ENCODE measurements at places on chromosomes 7 and 10. TPM values are rescaled to one million over a fixed set of nuclear protein-coding genes. Genes with fewer than 3 reads are reported as not detected.
A peak's percentile ranks its signal among the peaks of the same experiment; 100 is the strongest.

DNA sequence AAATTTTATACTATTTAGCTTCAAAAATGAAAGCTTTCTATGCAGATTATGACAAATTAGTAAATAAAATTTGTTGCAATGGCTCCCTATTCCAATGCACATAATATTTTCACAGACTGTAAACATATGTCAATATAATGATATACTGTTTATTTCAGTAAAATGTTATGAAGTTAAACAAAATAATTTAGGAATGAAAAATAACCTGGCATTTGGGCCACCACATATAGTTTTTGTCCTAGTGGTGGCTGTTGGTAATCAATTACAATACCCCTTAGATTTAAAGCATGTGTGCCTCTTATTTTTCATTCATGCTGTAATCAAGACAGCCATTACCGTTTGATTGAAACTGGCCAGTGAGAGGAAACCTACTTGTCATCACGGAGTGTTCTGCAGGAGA lies 928.5 kb upstream of the KCND2 start:
- no peak for DNase-seq

DNA sequence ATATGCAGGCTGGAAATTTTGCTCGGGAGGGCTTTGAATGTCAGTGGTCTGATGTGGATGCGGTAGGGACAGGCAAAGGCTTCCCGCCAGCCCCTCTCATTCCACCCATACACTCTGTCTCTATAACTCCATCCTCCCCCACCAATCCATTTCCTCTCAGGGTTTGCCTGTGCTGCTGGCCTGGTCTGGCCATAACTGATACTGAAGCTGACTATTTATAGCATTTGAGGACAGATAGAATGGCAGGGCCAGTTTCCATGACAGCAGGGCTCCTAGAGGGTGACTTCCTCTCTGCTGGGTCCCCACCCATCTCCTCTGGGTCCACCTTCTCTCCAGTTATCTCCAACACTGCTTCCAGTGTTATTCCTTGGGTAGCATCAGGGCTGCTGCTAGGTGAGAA lies 6.6 kb upstream of the PDLIM1 start:
- DNase-seq: no peak

DNA sequence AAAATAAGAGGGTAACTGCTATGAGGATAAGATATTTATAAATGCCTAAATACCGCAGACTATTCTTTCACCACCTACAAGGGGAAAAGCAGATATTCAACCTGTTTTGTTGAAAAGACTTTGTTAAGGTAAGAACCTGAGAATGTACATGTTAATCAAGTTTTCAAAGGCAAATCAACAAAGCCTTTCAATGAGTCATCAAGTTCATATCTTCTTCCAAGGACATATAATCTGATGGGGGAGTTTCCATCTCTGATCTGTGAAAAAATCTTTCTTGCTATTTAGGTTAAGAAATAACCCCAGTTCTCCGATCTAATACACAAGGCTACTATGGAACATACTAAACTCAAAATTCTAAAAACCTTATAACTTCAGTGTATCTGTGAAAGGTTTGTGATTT lies 40.0 kb upstream of the ANLN start:
- DNase-seq: no peak

DNA sequence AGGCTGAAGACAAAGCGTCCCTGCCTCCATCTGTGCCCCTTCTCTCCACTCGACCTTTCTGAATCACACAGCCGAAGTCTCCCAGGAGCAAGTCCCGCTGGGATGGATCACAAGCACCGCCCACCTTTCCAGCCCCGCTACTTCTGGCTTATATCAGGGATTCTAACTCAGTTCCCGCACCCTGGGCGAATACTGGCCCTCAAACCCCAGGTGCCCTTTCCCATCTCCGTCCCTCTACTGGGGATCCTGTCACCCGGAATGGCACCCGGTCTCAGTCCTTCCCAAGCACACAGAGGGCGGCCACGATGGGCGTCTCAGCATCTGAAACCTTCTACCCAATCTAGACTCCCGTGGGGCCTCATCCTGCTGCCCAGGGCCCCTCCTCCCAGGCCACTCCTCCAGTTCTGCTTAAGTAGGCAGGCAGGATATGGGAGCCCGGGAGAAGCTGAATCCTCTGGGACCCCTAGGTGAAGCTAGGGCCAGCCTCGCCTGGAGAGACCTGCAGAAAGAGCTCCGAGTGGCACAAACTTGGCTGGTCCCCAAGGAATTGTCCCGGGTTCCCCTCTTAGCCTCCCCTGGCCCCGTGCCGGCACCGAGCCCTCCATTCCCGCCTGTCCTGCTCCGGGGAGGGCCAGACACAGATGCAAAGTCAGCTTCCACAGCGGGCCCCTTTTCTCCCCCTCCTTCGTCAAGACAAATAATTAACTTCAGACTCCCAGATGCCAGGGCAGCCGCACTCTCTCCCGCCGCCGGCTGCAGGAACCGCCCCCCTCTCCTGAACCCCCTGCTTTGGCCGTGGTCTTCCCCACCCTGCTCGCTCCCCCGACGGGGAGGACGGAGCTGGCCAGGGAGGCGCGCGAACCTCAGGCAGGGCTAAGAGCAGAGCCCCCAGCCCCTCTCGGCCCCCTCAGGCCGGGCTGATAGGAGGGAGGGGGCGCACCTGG lies 612 bp downstream of the KCP start:
- DNase-seq: no peak

GRCh38 chr10:48575901-48576300 lies 29.0 kb downstream of the ARHGAP22 start:
- DNase-seq: no peak

- no peak for DNase-seq
Measured at GRCh38 chr10:73881221-73881919, 7.0 kb upstream of the CAMK2G start.

DNA sequence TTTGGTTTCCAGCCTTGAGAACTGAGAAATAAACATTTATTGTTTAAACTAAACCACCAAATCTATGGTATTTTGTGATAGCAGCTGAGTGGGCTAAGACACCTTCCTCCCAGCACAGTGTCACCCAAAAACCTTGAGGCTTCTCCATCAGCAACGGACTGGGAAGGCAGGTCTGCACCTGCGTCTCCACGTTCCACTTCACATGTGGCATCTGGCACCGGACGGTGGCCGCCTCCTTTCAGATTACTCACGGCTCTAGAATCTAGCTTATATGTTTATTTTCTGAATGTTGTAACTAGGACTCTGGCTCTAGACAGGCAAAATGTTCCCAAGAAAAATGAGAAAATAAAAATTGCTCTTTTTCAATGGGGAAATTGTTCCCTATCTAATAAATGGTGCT lies 201.0 kb downstream of the ADARB2 start:
- no peak for DNase-seq

DNA sequence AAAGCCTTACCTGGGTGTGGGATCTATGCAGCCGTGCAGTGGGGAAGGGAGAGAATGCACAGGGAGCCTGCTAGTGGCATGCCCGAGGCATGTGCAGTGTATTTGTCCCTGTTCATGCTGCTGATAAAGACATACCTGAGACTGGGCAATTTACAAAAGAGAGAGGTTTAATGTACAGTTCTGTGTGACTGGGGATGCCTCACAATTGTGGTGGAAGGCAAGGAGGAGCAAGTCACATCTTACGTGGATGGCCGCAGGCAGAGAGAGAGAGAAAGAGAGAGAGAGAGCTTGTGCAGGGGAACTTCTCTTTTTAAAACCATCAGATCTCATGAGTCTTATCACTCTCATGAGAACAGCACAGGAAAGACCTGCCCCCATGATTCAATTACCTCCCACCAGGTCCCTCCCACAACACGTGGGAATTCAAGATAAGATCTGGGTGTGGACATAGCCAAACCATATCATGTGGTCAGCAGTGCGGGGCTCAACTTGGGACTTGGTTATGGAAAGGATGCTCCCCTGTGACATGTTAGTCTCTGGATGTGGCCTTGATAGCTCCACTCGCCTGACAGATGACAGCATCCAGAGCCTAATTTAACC lies 128.9 kb downstream of the DOCK1 start:
- peak; percentile 3 for DNase-seq

DNA sequence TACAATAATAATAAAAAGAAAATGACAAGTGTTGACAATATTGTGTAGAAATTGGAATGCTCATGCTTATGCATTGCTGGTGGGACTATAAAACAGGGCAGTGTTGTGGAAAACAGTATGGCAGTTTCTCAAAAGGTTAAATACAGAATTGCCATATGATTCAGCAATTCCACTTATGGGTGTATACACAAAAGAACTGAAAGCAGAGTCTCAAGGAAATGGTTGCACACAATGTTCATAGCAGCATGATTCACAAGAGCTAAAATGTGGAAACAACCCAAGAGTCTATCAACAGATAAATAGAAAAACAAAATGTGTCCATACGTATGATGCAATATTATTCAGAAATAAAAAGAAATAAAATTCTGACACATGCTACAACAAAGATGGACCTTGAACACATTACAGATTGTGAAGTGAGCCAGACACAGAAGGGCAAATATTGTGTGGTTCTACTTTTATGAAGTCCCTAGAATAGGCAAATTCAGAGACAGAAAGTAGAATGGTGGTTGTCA lies 64.8 kb upstream of the GRM8 start:
- no peak for DNase-seq

DNA sequence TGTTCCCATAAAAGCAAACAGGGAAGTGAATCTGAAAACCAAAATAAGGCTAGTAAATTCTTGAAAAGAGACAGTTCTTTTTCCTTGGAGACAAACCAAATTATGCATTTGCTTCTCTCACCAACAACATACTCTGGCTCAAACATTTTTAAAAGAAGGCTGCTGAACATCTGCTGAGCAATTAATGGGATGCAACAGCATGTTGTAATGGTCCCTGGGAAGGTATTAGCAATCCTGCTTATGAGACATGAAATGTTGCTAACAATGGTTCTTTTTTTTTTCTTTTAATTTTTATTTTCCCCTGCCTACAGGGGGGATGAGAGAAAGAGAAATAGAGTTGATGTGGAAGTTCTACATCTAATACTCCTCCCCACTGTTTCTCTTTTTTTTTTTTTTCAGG lies 572.1 kb downstream of the SORCS1 start:
- DNase-seq: no peak

GRCh38 chr7:148590471-148590870 lies at the start of gene C7orf33:
C7orf33 (plus strand) TSS chr7:148590766; CDS start chr7:148590926, 160 bp downstream.
- DNase-seq: no peak

- DNase-seq: no peak
Measured at GRCh38 chr10:117541405-117541908, 1.1 kb upstream of the EMX2 start.

- no peak for DNase-seq
Measured at GRCh38 chr10:125882596-125882995, 1.5 kb upstream of the DHX32 start.

DNA sequence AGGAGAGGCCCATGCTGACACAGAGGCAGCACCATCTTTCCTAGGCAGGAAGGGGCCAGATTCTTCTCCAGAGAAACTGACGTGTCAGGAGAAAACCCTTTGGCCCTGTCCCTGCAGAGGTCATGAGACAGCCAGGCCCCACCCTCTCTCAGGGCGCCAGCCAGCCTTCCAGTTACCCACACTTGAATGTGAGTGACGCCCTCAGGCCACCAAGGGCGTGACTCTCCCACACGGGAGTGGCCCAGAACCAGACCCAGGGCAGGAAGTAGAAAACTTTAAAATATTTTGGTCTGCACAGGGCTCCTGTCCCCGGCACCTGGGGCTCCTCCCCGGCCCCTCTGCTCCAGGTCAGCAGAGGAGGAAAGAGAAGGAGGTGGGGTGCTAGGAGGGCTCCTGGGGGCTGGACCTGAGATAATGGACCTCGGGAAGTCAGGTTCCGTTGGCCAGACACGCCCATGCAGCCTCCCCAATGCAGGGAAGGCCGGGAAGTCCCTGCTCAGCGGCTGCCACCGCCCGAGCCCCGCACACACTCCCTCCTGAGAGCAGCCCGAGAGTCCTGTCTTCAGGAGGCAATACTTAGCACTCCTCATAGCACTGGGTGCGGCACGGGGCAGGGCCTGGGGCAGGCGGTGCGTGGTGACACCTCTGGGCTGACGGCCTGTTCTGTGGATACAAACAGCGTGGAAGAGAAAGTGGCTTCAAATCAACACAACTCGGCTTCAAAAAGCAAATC lies 67.0 kb upstream of the CFAP46 start:
- peak; percentile 87 for DNase-seq

DNA sequence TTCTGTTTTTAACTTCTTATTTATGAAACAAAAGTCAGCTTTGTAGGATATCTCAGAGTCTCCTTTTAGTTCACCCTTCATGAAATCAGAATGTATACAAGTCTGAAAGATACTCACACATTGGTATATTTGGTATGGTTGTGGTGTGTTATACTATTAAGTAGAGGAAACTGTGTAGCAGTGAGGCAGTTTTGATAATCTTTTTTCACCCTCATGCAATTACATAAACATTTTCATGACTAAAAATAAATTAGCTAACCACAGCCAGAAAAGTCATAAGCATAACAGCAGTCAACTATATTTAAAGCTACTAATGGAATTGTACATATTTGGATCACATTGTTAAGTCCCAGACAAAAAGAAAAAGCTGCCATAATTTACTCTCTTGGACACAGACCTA lies 62.1 kb downstream of the FAM185A start:
- no peak for DNase-seq

- no peak for DNase-seq
Measured at GRCh38 chr10:1291178-1292090, 235.2 kb downstream of the WDR37 start.

- no peak for DNase-seq
Measured at GRCh38 chr7:142919656-142920055, 13.9 kb downstream of the TRPV5 start.

DNA sequence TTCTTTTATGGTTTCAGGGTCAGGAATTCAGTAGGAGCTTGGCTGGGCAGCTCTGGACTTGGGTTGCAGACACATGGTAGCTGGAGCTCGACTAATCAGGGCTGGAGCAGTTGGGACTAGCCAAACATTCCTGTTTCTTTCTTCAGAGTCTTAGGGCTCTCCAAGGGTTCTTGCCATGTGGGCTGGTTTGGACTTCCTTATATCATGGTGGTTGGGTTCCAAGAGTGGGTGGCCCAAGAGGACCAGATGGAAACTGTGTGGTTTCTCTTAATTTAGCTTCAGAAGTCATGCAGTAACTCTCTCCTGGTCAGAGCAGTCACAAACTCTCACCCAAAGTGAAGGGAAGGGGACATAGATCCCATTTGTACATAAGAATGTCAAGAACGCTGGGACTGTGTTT lies 270.1 kb upstream of the FZD1 start:
- DNase-seq: no peak

- DNase-seq: no peak
Measured at GRCh38 chr10:29446327-29446726, 157.5 kb downstream of the LYZL1 start.

- DNase-seq: no peak
Measured at GRCh38 chr7:7131273-7131672, 51.1 kb upstream of the C1GALT1 start.

Gene SFXN4
- 29.4 TPM for total RNA-seq

Gene MDFIC
- total RNA-seq: 8.5 TPM

Gene NPY4R
- 9.3 TPM for total RNA-seq

Gene ASZ1
- total RNA-seq: not detected

Gene RAB19
- total RNA-seq: 18.8 TPM

Gene ZCCHC24
- 4.6 TPM for total RNA-seq

Gene BCAP29
- 71.4 TPM for total RNA-seq

Gene PGAM2
- total RNA-seq: 0.29 TPM

Gene ELMO1
- 4.2 TPM for total RNA-seq

Gene TIAL1
- total RNA-seq: 126 TPM

Gene CASTOR2
- total RNA-seq: 4.2 TPM
